ENCODE measurements at places on chromosomes 5 and 9. TPM values are rescaled to one million over a fixed set of nuclear protein-coding genes. Genes with fewer than 3 reads are reported as not detected.

GBGT1 gene
- not detected for total RNA-seq

KLF4 gene
- total RNA-seq: 1.00 TPM

SLC31A2 gene
- total RNA-seq: 7.9 TPM

ISL1 gene
- not detected for total RNA-seq

UAP1L1 gene
- 3.4 TPM for total RNA-seq

SYNPO gene
- 6.5 TPM for total RNA-seq

CD72 gene
- not detected for total RNA-seq

MAMDC2 gene
- not detected for total RNA-seq

PCDHGC4 gene
- 0.22 TPM for total RNA-seq

FSTL4 gene
- total RNA-seq: 3.6 TPM

LOX gene
- total RNA-seq: 3.5 TPM

CHD1 gene
- 61.0 TPM for total RNA-seq

DNA sequence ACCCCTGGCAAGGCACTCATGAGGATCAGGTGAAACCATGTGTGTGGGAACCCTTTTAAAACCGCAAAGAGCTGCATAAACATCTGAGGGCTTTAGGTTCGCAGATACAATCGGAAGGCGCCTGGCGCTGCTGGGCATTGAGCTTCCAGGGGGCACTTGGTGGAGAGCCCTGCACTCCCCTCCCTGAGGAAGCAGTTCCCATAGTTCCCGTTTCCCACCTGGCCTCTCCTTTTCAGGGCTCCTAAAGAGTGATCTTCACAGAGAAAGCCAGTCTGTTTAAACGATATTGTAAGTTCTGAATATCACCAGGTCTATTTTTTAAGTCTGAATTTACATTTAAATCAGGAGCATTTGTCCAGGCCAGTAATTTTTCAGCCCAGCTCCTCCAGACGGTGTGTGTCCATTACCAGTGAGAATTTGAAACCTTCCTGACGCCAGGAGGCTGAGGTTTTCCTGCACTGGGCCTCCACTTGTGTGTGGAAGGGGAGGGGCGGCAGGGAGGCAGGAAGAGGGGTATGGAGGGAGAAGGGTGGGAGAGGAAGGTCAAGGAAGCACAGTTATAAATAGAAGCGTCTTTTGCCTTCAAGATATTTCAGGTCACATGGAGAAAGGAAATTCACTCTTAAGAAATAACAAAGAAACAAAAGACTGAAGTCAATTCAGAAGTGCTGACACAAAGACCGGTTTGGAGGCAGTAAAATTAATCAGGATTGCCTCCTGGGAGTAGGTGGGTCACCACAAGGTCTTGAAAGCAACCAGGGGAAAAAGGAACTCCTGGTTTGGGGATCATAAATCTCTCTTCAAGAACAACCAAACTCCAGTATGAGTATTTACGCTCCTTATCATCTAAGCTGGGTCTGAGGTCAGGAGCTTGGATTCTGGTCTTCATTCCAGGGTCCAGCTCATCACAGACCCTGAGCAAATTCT is 14.3 kb upstream of the MGAT1 start:
- H3K36me3 ChIP-seq: no peaks in the 10 kb centered on the region
- H3K4me1 ChIP-seq: peaks cover 10% of the 10 kb centered on the region
- no peaks in the 10 kb centered on the region for H3K27me3 ChIP-seq
- H3K27ac ChIP-seq: no peak overlapping the region
- no peak overlapping the region for H3K4me3 ChIP-seq
- DNase-seq: peak; percentile 43

GRCh38 chr5:13027874-13028273 is 916.6 kb downstream of the DNAH5 start:
- no peaks in the 10 kb centered on the region for H3K4me1 ChIP-seq
- H3K4me3 ChIP-seq: no peak overlapping the region
- no peaks in the 10 kb centered on the region for H3K36me3 ChIP-seq
- DNase-seq: no peak
- H3K27ac ChIP-seq: no peak overlapping the region

DNA sequence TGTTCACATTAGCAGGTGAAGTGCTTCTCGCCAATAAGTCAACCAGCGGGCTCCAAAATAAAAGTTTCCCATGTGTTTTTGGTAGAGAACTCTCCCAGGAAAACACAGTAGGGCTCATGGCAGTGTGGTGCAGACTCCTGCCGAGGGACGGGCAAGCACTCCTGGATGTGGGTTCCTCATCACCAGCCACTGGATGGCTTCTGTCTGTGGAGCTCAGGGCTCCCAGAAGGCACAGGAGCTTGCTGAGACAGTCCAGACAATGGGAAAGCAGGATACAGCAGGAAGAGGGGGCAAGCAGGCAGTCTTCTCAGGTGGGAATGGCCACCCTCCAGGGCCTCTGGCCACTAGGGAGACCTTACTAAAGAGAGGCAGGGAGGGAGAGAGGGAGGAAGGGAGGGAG is 142.4 kb downstream of the HSD17B3 start:
- H3K4me3 ChIP-seq: no peak overlapping the region
- no peaks in the 10 kb centered on the region for H3K36me3 ChIP-seq
- peak overlapping the region; percentile 52 for H3K27ac ChIP-seq
- DNase-seq: no peak

DNA sequence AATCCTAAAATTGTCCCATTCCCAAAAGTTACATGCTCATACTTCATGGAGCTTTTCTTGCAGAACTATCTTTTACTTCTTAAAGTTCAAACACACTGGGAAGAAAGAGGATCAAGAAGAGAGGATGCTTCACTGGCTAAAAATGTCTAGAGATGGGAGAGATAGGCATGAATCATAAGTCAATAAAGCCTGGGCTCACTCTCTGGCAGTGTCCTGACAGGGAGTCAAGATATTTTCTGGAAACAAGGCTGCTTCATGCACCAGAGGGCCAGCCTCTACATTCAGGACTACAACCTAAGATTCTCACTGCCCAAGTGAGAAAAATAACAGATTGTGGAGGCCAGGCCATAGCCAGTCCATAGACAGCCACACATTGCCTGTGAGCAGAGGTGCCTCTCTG is 1358.4 kb downstream of the EFNA5 start:
- H3K27ac ChIP-seq: no peak overlapping the region
- H3K36me3 ChIP-seq: no peaks in the 10 kb centered on the region
- no peak overlapping the region for H3K4me3 ChIP-seq
- peaks cover 3% of the 10 kb centered on the region for H3K4me1 ChIP-seq
- no peak for DNase-seq

DNA sequence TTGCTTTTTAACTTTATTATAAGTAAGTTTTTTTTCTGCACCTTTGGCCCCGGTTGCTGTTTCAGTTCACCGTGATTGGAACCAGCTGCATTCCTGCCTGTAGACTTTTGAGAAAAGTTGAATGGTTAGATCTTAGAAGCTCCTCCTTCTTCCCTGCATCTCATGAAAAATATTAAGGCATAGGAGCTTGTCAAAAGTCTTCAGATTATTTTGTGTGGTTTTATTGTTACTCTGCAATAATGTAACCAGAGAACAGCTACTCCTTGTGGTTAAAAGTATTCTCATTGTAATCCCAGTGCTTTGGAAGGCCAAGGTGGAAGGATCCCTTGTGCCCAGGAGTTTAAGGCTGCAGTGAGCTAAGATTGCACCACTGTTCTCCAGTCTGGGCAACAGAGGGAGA is 3.3 kb upstream of the SLC2A8 start:
- no peak overlapping the region for H3K4me3 ChIP-seq
- H3K36me3 ChIP-seq: peaks cover 3% of the 10 kb centered on the region
- H3K27ac ChIP-seq: no peak overlapping the region
- DNase-seq: no peak

DNA sequence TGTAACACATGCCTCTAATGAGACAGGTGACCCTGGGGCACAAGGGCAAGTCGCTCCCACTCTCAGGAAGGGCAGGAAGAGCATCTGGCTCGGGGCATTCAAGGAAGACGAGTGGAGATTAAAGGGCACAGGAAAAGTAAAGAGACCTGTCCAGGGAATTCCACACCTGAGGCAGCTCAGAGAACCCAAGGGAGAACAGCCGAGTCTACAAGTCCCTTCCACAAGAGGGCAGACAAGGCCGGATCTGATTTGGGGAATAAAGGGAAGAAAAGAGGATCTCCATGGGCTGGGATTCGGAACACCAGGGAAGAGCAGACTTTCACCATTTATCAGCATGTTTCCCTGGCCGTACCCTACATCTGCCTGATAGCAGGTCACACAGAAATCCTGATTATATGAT is 28.1 kb downstream of the GPX3 start:
- peaks cover 96% of the 10 kb centered on the region for H3K36me3 ChIP-seq
- no peak overlapping the region for H3K27ac ChIP-seq
- peaks cover 19% of the 10 kb centered on the region for H3K4me1 ChIP-seq
- no peak for DNase-seq
- H3K4me3 ChIP-seq: no peak overlapping the region

GRCh38 chr5:90484540-90484939 is 9.9 kb downstream of the POLR3G start:
- no peak overlapping the region for H3K4me3 ChIP-seq
- H3K27me3 ChIP-seq: no peaks in the 10 kb centered on the region

DNA sequence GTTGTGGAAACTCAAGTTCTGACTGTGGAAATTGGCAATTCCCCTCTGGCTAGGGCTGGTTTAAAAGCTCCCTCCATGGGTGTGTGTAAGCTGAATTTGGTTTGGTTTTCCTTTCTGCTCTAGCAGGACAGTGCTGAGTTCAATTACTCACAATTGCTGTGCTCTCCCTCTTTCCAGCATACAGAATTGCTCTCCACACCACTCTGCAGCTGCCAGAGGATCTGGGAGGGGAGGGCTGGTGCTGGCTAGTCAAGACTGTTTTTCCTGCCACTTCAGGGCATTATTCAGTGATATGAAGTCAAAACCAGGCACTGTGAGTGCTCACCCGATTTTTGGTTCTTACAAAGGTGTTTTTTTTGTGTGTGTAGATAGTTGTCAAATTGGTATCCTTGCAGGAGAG is 336.9 kb upstream of the SLC24A2 start:
- no peaks in the 10 kb centered on the region for H3K27me3 ChIP-seq
- DNase-seq: no peak
- H3K4me1 ChIP-seq: no peaks in the 10 kb centered on the region

DNA sequence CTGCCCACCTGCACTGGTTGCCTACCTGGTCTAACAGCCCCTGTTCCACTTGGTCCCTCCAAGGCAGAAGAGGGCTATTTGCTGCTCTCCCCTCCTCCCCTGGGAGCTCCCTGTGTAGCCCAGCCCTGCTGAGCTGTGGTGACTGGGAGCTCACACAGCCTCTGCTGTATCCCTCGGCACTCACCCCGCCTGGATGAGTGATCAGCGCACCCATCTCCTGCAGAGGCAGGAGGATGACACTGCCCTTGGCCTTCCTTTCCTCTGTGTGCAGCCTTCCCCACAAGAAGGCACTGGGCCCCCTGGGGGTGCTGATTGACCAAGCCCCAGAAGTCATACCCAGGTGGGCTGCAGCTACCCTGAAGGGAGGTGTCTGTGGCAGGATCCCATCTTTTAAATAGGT is 134.2 kb downstream of the ADAMTS2 start:
- no peak overlapping the region for H3K4me3 ChIP-seq
- no peak overlapping the region for H3K27ac ChIP-seq
- no peak for DNase-seq
- H3K36me3 ChIP-seq: no peaks in the 10 kb centered on the region
- no peaks in the 10 kb centered on the region for H3K27me3 ChIP-seq
- H3K4me1 ChIP-seq: no peaks in the 10 kb centered on the region

DNA sequence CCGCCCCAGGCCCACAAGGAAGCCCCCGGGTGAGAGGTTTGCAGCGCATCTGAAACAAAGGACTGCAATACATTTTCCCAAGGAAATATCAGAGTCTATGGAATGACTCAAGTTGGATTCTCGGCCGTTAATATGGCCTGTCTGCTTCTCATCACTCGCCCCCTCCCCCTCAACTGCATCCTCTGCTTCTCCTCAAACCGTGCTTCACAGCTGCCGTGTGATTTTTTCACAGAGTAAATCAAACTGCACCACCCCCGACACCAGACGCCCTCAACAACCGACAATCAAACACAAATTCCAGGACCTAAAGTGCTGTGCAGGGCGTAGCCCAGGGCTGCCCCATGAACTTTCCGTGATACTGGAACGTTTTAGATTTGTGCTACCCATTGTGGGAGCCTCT is 176.9 kb downstream of the ROR2 start:
- no peak overlapping the region for H3K4me3 ChIP-seq
- H3K36me3 ChIP-seq: no peaks in the 10 kb centered on the region
- no peaks in the 10 kb centered on the region for H3K27me3 ChIP-seq
- peaks cover 5% of the 10 kb centered on the region for H3K4me1 ChIP-seq

DNA sequence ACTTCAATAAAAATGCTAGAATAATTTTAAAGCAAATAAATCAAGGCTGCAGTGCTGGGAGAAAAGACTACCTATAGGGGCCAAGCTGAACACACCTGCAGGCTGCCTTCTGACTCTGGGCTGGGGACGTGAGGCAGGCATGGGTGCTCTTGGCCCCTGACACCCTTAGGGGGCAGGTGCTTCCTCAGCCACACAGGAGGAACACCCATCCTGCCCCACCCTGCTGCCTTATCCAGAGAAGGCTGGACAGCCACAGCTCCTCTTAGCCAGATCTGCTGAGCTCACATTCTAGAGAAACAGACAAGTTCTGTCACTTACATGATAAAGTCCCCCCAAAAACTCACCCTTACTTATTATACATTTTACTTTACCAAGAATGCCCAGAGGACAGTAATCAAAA is 6.6 kb upstream of the LMX1B start:
- no peak overlapping the region for H3K27ac ChIP-seq
- peaks cover 47% of the 10 kb centered on the region for H3K27me3 ChIP-seq
- no peak overlapping the region for H3K4me3 ChIP-seq
- no peaks in the 10 kb centered on the region for H3K36me3 ChIP-seq

All from SJSA1 (cell line).